Right lung (tissue), 10 donors: ENCODE measurements at places on chromosomes 11 and 22. TPM values are rescaled to one million over a fixed set of nuclear protein-coding genes. Genes with fewer than 3 reads are reported as not detected.
A peak's percentile ranks its signal among the peaks of the same experiment; 100 is the strongest.

- no peak for DNase-seq
Measured at GRCh38 chr11:131504199-131504949, 134.0 kb downstream of the NTM start.

GRCh38 chr22:50118557-50119168 is 28.9 kb downstream of the MOV10L1 start:
- no peak for DNase-seq

GRCh38 chr11:84645988-84646694 is 981.0 kb downstream of the DLG2 start:
- DNase-seq = no peak

DNA sequence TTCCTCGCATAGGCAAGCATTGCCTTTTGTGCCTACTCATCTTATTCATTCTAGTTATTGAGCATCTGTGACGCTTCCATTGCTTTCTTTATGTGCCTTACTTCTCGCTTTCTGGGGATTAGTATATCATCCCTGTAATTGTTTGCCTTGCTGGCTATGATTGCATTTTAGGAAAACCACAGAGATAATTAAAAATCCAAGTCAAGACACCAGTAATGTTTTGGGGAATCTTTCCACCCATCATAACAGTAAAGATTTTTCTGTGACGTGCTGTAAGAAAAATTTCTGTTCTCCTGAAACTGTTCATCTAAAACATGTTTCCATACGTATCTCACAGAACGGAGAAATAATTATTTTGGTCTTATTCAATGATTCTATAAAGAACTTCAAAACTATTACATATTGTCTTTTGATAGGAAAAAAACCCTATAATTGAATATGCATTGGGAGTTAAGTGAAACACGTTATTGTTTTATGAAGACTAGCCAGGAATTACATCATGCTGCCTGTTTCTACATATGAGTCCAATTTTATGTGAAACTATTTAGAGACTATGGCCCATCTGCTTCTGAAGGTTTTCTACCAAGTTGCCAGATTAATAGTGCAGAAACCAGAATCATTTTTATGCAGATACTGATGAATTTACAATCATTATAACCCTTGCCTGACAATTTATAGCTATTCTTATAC is 133.7 kb upstream of the FIBIN start:
- no peak for DNase-seq

GRCh38 chr22:46617207-46617985 is 2.8 kb upstream of the GRAMD4 start:
- no peak for DNase-seq

- no peak for DNase-seq
Measured at GRCh38 chr11:93972790-93973189, 48.4 kb upstream of the HEPHL1 start.

DNA sequence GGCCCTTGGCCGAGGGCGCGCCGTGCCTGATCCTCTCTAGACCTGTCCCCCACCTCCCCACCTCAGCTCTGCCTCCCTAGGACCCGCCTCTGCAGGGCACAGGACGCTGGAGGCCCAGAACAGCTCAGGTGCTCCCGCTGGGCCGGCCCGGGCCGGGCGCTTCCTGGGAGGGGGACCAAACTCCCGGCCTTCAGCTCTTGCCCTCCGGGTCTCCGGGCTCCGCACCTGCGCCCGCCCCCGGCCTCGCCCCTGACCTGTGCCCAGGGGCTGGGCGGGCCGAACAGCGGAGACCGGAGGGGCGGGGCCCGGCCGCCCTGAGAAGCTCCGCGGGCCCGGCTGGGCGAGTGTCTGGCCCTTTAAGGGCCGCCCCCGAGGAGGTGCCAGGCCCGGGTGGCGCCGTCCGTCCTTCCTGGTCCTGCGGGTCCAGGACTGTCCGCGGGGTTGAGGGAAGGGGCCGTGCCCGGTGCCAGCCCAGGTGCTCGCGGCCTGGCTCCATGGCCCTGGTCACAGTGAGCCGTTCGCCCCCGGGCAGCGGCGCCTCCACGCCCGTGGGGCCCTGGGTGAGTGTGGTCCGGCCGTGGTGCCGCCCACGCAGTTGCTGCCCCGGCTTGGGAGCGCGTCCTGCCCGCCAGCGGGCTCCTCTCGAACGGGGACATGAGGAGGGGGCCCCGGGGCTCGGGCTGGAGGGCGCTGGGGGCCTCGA is at the start of gene SSH3:
SSH3 (plus strand) TSS at position 399 of the 703 bp plus-strand sequence; CDS start at position 495, 96 bp downstream.
- no peak for DNase-seq

DNA sequence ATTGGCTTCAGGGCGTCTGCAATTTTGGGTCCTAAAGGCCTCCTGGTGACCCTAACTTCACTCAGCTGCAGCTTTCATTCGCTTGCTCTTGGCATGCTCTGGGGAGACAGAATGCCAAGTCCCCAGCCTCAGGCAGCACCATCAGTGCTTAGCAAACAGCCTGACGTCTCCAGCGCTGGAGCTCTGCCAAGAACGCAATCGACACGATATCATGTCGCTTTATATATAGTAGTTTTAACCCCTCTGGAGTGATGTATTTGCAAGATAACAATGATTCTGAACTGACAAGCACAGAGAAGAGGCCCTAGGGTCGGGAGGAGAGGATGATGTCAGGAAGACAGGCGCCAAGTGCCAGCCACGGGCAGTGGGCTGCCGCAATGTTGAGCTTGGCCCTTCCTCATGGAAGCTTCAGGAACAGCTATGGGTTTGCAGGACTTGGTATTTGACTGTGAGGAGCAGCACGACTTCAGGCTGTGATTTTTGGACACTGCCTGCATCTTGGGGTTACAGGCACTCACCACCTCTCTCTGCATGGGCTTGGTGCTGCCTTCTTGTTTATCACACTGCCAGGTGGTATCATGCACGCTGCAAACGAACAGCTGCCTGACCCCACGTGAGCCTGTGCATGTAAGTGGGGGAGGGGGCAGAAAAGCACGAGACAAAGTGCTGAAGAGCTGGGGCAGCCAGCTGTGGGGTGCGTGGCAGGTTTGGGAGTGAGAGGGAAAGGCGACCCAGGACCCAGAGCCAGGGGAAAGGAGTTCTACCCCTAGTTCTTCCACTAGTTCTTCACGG is 26.1 kb downstream of the B3GAT1 start:
- DNase-seq = peak; percentile 62

DNA sequence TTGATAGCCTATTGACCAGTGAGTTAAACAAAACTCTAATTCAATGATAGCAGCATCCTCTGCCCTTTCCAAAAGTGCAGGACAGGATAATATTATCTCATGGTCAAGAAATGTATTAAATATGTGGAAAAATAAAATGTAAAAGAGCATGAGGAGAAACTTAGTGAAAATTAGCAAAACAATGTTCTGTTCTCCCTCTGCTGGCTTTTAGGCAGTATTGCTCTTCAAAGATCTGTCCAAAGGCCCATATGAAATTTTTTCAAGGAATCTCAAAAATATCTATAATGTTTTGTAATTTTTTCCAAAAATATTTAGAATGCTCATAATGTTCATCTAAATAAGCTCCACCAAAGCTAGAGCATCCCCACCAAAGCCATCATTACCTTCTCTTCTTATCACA is 8.3 kb upstream of the ARL14EP start:
- no peak for DNase-seq

- no peak for DNase-seq
Measured at GRCh38 chr11:12114193-12115033, 4.0 kb downstream of the MICAL2 start.

GRCh38 chr11:121800731-121801393 is 315.2 kb downstream of the BLID start:
- DNase-seq = no peak

The IL10RA gene
- 4.9 TPM for polyA plus RNA-seq

The MS4A3 gene
- polyA plus RNA-seq = 1.8 TPM

The RAB38 gene
- polyA plus RNA-seq = 23.9 TPM

The TNNT3 gene
- 291 TPM for polyA plus RNA-seq
